ENCODE measurements at places on chromosomes 2 and 18. TPM values are rescaled to one million over a fixed set of nuclear protein-coding genes. Genes with fewer than 3 reads are reported as not detected.

- DNase-seq: no peak
Observed at GRCh38 chr2:18518116-18519111, 42.0 kb downstream of the RDH14 start.

The ZNF804A gene
- 0.05 TPM for total RNA-seq

- no peak for DNase-seq
Observed at GRCh38 chr2:138565230-138565598, 63.6 kb downstream of the SPOPL start.

GRCh38 chr2:212816267-212816666 lies 277.7 kb upstream of the ERBB4 start:
- DNase-seq: no peak

- DNase-seq: no peak
Observed at GRCh38 chr18:57128220-57128932, 18.5 kb upstream of the BOD1L2 start.

The PRSS56 gene
- total RNA-seq: 0.11 TPM

The ALLC gene
- total RNA-seq: not detected

GRCh38 chr2:202014759-202015211 lies 18.9 kb upstream of the FZD7 start:
- DNase-seq: no peak

The DSEL gene
- 2.1 TPM for total RNA-seq
